ENCODE measurements at places on chromosomes 7 and 10. TPM values are rescaled to one million over a fixed set of nuclear protein-coding genes. Genes with fewer than 3 reads are reported as not detected.

Gene HOXA6
- total RNA-seq: not detected

Gene NKX2-3
- total RNA-seq: not detected

- no peak overlapping the region for H3K4me3 ChIP-seq
- no peaks in the 10 kb centered on the region for H3K36me3 ChIP-seq
- H3K4me1 ChIP-seq: no peaks in the 10 kb centered on the region
Measured at GRCh38 chr10:66827353-66827752, 98.5 kb upstream of the LRRTM3 start.

DNA sequence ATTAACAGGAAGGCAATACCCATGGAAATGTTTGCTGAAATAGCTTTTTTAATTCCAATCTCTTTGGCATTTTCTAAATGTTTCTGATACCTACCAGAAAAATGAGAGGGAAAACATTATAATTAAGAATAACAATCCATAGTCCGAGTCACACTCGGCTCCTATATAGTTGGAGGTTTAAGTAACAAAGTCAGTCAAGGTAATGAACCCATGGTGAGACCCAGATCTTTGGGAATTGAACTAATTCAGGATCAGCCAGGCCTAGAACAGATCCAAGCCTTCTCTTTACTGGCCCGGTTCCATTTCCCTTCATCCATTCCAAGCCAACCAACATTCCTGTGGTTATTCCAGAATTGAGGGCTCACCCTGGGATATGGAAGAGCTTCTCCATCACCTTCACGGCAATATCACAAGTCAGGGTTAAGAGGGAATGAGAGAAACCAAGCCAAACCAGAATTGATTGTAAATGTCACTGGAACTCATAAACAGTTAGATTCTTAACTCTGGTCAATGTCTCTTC, 28.3 kb downstream of the ABCB4 start:
- peaks cover 3% of the 10 kb centered on the region for H3K27me3 ChIP-seq
- no peak overlapping the region for H3K4me3 ChIP-seq
- no peaks in the 10 kb centered on the region for H3K36me3 ChIP-seq
- no peak for DNase-seq

DNA sequence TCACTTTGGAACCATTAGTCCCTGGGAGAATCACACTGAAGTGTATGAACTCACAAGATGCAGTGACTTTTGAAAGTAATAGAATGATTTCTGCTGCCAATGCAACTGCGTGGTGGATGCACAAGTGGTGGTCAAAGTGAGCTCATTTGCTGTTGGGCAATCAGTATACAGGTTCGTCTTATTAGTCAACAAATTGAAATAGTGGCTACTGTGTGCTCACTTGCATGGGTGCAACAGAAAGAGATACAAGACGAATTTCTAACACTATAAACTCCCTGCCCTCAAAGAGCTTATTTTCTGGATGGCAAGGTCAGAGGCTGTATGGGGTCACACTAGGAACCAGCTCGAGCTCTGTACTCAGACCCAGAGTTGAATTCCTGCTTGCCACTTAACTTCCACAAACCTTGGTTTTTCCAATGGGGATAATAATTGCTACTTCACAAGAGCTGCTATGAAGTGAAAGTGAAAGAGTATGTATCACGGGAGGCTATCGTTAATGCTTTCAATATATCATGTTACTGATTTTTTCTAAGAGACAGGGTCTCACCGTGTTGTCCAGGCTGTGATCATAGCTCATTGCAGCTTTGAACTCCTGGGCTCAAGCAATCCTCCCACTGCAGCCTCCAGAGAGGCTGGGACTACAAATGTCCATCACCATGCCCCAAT, 8.3 kb upstream of the BCL7B start:
- no peaks in the 10 kb centered on the region for H3K27me3 ChIP-seq
- peaks cover 11% of the 10 kb centered on the region for H3K4me1 ChIP-seq
- DNase-seq: no peak
- no peak overlapping the region for H3K27ac ChIP-seq

All from CD4-positive, CD25-positive, alpha-beta regulatory T cell (primary cell).